PC-3 (cell line): ENCODE measurements at places on chromosomes 7 and 10. TPM values are rescaled to one million over a fixed set of nuclear protein-coding genes. Genes with fewer than 3 reads are reported as not detected.

DNA sequence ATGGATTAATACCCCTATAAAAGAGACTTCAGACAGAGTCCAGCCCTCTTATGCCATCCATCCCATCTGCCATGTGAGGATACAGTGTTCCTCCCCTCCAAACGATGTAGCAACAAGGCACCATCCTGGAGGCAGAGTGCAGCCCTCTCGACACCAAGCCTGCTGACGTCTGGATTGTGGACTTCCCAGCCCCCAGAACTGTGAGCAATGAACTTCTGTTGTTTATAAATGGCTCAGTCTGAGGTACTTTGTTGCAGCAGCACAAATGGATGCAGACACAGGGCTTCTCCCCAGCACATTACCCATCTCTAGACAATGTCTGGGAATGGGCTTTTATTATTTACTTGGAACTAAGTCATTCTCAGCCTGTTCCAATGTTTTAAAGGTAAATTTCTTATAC, 195.6 kb downstream of the WDR37 start:
- H3K36me3 ChIP-seq, result no peaks in the 10 kb centered on the region
- H3K27ac ChIP-seq, result no peak overlapping the region
- 0 out of 2 replicates have a peak, but pooled peaks cover 10% of the 10 kb centered on the region for H3K27me3 ChIP-seq
- no peak overlapping the region for H3K4me3 ChIP-seq

DNA sequence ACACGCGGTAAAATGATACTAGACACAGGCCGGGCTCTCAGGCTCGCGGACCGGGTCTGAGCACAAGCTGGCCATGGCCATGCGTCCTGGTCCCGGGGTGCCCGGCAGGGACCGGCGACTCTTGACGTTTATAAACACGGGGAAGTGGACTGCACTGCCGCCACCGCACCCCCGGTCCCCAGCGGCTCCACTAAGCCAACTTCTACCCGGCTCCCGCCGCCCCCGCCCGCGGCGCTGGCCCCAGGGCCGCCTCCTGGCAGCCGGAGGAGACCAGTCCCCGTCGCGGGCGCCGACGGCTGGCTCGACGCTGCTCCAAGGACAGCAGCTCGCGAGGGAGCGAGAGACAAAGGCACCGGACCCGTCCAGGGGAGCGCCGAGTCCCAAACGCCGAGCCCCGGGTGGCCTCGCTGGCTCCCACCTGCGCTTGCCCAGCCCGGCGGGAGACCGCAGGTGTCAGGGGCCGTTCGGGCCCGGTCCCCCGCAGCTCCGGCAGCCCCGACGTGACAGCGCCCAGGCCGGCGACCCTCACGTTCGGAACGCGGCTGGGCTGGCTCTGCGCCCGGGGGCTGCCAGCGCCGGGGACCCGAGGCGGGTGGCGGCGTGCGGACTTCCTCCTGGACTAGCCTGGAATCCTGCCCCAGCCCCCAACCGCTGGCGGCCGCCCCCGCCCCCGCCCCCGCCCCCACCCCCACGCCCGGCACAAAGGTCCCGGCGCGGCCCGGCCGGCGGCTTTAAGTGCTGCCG, 517 bp downstream of the ITGB1 start:
- H3K27me3 ChIP-seq, result no peaks in the 10 kb centered on the region
- H3K27ac ChIP-seq, result peak overlapping the region; percentile 63
- peak overlapping the region; percentile 75 for H3K4me3 ChIP-seq
- peaks cover 68% of the 10 kb centered on the region for H3K4me1 ChIP-seq
- DNase-seq, result peak; percentile 48
- H3K36me3 ChIP-seq, result peaks cover 36% of the 10 kb centered on the region

The NUP205 gene
- 79.9 and 86.7 TPM in 2 replicates for total RNA-seq

DNA sequence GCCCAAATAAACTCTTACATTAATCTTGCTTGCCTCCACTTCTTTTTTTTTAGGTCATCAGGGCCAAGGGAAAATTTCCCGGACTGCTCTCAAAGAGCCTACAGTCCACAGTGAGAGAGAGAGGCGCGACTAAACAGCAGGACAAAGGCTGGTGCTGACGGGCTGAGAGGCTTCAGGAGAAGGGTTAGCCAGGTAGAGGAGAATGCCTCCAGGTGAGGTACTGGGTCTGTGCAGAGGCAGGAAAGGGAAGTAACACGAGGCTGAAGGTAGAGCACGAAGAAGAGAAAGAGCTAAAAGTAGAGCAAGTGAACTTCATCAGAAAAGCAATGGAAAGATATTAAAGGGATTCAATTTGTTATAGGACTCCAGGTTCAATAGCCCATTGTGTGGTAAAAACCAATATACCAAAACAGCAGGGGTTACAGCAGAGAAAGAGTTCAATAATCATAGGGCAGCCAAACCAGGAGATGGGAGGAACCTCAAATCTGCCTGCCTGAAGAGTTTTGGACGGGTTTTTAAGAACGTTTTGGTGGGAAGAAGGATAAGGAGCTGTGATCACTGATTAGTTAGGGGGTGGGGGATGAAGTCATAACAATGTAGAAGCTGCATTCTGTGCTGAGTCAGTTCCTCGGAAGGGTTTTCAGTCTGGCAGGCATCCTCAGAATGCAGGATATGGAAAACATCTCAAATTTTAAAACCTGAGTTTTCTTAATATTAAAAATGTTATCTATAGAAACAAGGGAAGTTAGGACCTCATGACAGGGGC, 171.5 kb downstream of the AKR1D1 start:
- H3K27ac ChIP-seq, result no peak overlapping the region
- no peaks in the 10 kb centered on the region for H3K4me1 ChIP-seq
- H3K4me3 ChIP-seq, result no peak overlapping the region
- no peaks in the 10 kb centered on the region; the same call in 1 of the 2 replicates for H3K36me3 ChIP-seq

The ZNF735 gene
- not detected in 2 replicates for total RNA-seq

DNA sequence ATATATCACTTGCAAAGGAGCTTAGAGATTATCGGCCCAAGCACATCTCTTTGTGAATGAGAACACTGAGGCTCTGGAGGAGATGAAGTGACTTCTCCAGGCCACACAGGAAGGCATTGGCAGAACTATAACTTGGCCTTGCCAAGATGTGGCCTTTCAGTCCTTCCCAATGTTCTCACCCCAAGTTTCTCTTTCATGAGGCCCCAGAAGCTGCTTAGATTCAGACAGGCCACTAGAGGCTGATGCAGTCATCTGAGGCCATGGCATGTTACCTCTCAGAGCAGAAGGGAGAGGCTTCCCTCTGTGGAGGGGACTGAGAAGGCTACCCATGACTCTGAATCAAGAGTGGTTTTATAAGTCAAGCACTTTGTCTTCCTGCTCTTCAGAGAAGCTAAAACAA, 1003.7 kb downstream of the LRMDA start:
- H3K27ac ChIP-seq, result no peak overlapping the region
- H3K27me3 ChIP-seq, result no peaks in the 10 kb centered on the region
- H3K4me1 ChIP-seq, result peaks cover 29% of the 10 kb centered on the region
